ENCODE measurements at places on chromosomes 6 and 20. TPM values are rescaled to one million over a fixed set of nuclear protein-coding genes. Genes with fewer than 3 reads are reported as not detected.

Gene PAX1
- not detected for polyA plus RNA-seq

DNA sequence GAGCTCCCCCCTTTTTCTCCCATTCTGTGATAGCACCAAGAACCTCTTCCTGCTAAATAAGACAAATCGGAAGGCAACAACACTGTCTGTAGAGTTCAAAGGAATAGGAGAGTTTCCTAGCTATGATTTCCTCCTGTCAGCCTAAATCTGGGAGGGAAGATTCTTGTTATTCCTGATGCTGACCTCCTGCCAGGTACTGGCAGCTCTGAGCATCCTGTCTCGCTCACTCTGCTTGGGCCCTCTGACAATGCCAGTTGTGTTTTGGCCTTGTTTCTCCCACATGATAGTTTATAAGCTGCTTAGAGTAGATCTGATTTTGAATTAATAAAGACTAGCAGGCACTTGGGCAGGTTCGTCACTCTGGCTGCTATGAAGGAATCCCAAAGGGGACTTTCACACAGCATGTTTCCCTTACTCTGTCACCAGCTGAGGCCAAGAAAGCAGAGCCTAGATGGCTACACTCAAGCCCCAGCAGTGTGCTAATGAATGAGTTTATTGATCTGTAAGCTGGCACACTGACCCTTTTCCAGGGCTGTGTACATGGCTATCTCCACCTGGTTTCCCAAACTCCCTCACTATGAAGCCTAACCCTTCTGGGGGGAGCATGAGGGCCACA, 52.3 kb downstream of the UQCC1 start:
- DNase-seq: no peak

Gene CYP24A1
- polyA plus RNA-seq: not detected

DNA sequence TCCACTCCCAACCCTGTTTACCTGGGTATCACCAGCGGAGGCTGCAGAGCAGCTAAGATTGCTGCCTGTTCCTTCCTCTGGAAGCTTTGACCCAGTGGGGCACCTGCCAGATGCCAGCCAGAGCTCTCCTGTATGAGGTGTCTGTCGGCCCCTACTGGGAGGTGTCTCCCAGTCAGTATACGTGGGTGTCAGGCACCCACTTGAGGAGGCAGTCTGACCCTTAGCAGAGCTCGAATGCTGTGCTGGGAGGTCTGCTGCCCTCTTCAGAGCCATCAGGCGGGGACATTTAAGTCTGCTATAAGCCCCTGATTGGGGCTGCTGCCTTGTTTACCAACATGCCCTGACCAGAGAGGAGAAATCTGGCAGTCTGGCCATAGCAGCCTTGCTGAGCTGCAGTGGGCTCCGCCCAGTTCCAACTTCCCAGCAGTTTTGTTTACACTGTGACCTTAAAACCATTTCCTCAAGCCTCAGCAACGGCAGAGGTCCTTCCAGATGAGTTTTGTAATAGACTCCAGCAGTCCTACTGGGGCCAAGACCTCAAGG, 2.8 kb downstream of the RAET1E start:
- DNase-seq: peak; percentile 51

Gene NFATC2
- 8.7 TPM for polyA plus RNA-seq

Gene KIAA1755
- 2.0 TPM for polyA plus RNA-seq

DNA sequence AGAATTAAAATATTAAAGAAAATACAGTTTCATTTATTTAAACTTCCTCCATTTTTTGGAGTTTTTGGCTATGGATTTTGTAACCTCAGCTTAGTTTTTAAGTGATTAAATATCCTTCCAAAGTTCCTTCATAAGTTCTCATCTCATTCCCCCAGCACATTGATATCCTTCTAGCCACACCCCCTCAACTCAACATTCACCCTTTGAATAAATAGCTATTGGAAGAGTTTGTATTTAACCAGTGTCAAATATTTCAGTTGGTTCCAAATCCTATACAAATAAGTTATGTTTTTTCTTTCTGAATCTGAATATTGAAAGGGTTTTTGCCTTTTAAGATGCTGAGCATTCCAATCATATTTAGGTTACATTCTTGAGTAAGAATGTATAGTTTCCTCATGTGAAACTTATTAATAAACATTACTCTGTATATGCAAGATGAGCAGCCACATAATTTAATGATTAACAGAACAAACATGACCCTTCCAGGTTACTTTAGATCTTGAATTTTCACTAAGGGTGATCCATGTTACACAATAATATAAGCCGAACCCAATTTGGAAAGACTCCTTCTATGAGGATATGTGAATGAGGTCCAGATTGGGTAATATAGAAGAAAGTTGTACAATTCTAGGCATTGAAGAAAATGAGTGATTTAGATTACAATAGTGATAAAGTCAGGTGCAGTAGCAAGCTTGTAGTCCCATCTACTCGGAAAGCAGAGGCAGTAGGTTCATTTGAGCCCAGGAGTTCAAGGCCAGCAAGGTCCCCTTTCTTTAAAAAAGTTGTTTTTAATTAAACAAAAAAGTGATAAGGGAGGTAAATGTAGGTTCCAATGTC, 13.6 kb downstream of the GLYATL3 start:
- DNase-seq: no peak

DNA sequence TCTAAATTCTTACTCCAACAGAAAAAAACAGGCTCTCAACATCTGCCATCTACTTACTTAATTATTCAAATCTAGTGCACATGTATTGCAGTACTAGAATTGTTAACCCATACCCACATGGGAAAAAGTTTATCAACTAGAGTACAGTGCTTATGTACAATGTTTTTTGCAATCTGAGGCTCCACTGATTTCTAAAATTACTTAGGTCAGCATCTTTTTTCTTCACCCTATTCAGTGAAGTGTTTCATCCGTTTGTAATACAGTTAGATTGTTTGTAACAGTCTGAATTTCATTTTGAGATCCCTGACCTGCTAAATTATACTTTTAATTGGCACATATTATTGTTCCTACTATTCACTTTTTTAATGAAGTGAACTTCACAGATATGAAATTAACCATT, 402.2 kb downstream of the FOXA2 start:
- DNase-seq: no peak

Gene NKAPL
- 1.3 TPM for polyA plus RNA-seq

Gene MRAP2
- 8.4 TPM for polyA plus RNA-seq

DNA sequence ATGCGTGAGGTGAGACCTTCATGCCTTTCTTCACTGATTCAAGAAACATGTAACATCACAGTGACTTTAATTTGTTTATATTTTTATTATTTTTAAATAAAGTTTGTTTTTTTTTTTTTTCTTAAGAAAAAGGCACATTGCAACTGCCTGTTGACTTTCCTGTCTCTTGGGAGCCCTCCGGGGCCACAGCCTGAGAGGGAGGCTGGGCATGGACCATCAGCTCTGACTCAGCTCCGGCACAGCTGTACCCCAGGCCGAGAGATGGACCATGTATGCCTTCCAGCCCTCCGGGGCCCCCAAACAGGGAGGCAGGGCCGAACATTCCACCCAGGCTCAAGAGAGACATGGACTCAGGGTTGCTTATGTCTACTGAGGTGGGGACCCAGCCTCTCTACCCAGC, 99.9 kb downstream of the NFATC2 start:
- DNase-seq: no peak

GRCh38 chr6:49730251-49730650, 13.9 kb downstream of the CRISP3 start:
- no peak for DNase-seq

Gene SLC32A1
- polyA plus RNA-seq: not detected
